Stimulated activated CD8-positive, alpha-beta memory T cell treated with anti-CD3 and anti-CD28 coated beads, Interleukin-15, amount 100 ng/mL, for 24 hours (primary cell): ENCODE measurements at places on chromosomes 7 and 10.

DNA sequence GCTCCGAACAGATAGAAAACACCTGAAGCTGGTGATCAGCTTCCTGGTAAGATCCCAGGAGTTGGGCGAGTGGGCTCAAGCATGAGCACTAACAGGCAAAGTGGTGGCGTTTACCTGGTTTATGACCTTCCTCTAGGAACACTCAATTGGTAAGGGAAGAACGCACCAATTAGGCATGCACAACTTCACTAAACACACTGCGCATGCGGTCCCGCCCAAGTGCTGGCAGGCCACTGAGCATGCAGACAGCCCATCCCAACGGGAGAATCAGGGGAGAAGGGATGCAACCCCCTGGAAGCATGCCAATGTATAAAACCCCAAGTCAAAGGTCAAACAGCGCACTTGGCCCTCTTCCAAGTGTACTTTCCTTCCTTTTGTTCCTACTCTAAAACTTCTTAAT, 70.4 kb downstream of the LYZL2 start:
- no peak for DNase-seq

DNA sequence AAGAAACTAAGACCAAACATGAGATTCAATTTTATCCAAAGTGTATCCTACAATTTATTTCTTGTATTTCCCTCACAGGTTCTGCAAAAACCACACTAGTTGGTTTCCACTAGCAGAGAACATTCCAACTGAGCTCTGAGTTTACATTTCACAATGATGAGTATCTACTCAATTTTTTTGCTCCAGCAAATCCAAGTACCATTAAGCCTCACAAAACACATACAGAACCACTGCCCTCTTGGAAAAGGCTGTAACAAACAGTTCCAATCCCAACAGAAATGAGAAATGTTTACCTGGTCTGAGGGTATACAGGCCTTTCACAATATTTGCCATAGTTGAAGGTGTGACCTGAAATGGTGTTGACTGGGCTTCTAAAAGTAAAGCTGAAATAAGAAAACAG, 59.9 kb downstream of the CACUL1 start:
- DNase-seq, result no peak

DNA sequence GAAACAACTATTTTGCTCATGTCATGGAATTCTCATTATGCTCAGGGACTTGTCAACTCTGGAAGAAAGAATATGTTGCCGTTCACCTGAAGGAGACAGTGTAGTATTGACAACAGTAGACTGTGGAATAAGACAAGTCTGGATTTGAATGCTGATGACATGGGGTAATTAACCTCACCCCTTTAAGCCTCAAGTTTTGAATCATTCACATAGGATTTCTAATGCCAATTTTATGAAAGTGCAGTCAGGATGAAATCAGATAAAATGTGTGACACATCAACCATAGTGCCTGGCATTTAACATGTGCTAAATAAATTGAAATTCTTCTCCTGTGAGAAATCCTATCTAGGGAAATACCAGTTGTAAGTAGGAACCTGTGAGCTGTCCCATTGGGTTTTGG, 305.8 kb downstream of the KIF20B start:
- DNase-seq, result no peak

DNA sequence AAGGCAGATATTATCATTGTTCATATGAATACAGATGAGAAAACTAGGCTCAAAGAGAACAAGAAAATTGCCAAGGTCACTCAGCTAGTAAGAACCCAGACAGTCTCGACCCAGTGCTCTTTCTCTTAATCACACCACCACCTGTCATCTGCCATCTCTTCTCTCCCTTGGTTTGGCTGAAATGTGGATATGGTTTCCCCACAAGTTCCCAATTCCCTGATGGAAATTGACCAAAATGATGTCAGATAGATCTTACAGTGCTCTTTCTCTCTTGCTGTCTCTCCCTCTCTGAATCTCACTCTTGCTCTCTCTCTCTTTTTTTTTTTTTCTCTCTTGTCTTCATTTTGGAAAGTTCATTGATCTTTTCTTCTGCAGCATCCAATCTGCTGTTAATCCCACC, 9.1 kb downstream of the C10orf90 start:
- DNase-seq, result no peak

- no peak for DNase-seq
These were observed 263.7 kb downstream of the PLXNA4 start for GRCh38 chr7:132312531-132313055.

GRCh38 chr10:1530871-1531517, 206.3 kb downstream of the ADARB2 start:
- no peak for DNase-seq

DNA sequence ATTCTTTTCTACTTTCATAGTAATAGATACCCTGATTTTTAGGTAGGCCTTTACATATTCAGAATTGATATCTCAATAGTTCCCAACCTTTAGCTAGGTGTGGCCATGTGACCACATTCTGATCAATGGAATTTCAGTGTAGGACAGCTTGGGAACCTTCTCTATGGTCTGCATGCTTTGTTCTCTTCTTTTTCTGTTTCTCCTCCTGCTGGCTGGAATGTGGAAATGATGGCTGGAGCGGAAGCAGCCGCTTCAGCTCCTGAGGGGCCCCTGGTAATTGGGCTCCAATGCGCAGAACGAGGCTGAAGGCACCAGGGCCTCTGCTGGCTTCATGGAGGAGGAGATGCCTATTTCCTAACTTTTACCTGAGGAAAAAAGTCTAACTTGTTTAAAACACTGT, 152.6 kb downstream of the ZMYND11 start:
- DNase-seq, result no peak

DNA sequence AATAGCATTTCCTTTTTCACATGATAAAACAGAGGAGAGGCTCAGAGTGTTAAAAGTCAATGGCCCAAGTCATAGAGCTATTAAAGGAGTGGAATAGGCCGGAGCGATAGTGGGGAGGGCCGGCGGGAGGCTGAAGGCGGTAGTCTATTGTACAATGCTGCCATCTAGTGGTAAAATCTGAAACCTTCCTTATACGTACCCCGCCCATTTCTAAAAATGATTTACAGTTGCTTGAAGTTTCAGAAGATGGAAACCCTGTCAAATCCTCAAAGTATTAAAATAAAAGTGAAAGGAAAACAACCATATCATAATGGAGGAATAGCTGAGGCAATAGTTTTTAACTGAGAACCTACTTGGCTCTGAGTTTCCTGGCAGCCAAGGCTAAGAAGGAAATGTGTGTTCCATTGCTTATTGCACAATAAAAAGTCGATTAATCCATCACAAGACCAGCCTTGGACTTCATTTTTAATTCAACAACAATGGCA, 209.1 kb downstream of the CCSER2 start:
- DNase-seq, result no peak

DNA sequence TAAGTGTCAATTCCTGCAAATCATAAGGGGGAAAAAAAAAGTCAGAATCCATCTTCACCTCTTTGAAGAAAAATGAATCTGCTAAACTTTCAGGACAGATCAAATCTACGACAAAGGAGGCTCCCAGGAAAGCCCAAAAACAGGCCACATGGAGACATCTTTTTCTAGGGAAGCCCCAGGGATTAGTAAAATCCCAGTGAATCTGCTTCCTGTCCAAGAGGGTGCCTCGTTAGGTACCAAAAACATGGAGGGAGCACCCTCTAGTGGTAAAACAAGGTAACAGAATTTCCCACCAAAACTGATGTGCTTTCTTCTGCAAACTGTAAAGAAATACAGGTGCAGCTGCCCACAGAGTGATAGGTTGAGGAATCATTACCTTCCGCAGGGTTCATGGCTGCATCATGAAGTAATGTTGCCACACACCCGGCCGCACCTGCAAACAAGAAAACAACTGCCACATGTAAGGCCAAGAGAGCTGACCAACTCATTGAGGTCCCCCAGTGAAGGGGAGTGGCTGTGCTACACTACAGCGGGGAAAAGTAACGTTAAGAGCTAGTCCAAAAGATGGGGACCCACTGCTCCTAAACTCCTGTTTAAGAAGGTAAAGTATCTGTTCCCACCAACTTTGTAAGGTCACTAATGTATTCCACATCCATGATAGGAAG, 7.9 kb downstream of the SLC25A28 start:
- DNase-seq, result no peak

DNA sequence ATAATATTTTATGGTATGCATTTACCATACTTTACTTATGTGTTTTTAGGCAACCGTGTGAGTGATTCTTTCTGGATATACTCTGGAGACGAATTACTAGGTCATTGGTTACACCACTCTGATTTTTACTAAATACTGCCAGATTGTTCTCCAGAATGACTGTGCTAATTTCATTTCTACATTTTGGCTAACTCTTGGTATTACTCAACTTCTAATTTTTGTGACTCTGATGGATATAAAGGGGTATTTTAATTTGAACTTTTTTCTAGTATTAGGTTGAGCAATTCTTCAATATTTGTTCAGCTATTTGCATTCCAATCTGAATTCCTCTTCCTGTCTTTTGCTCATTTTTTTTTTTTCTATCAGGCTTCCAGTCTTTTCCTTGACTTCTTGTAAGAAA, 223.6 kb downstream of the MDFIC start:
- no peak for DNase-seq

DNA sequence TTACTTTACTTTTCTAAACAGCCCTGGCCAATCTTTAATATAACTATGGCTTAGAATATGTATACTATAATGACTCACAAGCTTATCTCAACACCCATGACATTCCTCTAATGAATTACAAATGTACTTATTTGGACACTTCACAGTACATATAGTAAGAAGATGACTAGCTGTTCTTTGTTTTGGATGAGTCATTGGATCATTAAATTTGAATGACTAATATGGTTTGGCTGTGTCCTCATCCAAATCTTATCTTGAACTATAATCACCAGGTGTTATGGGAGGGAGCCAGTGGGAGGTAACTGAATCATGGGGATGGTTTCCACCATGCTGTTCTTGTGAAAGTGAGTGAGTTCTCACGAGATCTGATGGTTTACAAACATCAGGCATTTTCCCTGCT, 807.5 kb upstream of the SORCS1 start:
- no peak for DNase-seq

DNA sequence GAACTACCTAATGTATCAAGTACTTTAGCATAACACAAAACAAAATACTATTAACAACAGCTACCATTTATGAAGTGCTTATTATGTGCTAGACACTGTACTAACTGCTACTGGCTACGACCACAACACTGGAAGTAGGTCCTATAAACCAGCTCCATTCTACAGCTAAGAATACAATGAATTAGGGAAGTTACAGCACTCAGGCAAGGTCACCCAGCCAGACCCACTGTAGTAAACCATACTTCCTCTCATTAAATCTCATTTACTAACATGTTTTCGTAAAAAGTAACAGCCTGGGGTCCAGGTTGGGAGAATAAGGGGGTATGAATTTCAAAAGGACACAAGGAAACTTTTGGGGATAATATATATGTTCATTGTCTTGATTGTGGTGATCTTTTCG, 25.4 kb downstream of the NAPEPLD start:
- DNase-seq, result no peak

- DNase-seq, result no peak
These were observed 95.4 kb downstream of the TBXAS1 start for GRCh38 chr7:139924461-139924860.

DNA sequence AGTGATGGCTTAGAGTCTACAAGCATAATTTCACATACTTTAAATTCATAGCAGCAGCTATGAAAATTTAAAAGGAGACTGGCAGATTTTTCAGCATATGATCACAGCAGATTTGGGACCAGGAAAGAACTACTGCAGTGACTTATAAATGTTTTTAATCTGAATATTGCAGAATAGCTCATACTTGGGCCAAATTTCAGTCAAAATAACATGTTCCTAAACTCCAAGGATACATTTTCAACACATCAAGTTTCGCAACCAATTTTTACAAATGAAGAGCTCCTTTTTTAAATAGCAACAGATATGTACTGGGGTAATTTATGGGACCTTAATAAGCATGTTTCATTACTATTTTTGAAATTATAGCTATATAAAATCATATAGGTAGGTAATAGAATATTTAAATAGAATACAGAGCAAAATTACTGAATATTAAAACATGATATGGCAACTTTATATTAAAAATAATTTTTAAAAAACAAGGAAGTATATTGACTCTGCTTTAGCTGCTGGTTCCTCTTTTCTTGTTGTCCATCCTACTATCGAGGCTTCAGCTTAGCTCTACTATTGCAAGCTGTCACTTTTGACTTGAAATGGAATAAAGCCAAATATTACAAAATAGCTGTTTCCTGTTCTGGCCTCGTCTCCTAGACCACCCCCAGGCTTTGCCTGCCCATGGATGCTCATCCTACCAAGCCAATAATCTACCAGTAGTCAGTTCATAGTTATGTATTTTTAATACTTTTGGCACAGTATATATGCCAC, 123.1 kb downstream of the NRBF2 start:
- no peak for DNase-seq

DNA sequence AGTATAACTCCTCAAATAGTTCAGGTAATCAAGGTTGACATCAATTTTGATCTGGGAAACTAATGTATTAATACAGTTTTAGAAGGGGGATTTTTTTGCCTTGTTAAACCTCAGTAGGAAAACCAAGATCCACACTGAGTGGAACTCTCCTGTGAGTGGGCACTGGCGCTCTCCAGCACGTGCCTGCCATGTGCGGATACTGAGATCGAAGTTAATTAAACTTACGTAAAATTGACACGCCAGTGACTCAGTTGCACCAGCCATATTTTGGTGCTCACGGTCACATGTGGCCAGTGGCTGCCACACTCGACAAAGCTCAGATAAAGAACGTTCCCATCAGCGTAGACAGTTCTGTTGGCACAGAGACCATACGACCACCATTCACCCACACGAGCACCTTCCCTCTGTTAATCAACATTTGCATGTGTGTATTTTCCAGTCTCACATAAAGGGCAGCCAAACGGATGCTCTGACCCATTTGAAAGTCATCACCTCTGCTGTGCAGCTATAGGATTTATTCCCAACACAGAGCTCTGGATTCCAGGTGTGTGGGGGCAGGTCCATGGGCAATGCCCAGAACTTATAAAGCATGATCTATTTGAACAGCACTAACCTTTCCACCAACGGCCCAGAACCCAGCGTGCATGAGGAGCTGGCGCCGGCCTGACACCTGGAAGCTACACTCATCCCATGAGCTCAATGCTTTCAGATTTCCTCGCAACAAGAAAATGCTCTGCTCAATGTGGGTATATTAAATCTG, 77.7 kb downstream of the VIPR2 start:
- DNase-seq, result no peak
